Femur (tissue), 1 donor: ENCODE measurements at places on chromosomes 2 and 18.

GRCh38 chr18:11324510-11324909, 175.1 kb upstream of the PIEZO2 start:
- no peak for DNase-seq

- DNase-seq, result no peak
Measured at GRCh38 chr2:46720592-46721185, 194.9 kb downstream of the MCFD2 start.

GRCh38 chr2:128664499-128664971, 345.9 kb upstream of the HS6ST1 start:
- DNase-seq, result no peak

- no peak for DNase-seq
Measured at GRCh38 chr2:1673160-1673944, 71.0 kb downstream of the PXDN start.

GRCh38 chr2:155203178-155203577, 504.7 kb downstream of the KCNJ3 start:
- no peak for DNase-seq

- DNase-seq, result no peak
Measured at GRCh38 chr2:5454051-5454390, 238.2 kb upstream of the SOX11 start.

DNA sequence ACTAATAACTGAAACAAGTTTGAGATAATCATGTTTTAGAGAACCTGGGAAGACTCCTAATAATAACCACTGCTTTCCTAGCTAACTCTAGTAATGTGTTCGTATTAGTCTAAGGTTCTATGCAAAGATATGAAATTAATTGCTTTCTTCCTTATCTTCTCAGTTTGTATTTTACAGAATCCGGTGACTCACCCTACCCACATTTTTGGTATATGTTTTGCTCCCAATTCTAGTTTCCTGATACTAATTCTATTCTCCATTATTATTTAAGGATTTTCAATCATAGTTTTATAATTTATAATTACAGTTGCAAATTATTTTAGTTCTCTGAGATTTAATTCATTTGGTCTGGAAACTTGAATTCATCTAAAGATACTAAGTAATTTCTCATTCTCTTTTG, 394.6 kb upstream of the SETBP1 start:
- no peak for DNase-seq

DNA sequence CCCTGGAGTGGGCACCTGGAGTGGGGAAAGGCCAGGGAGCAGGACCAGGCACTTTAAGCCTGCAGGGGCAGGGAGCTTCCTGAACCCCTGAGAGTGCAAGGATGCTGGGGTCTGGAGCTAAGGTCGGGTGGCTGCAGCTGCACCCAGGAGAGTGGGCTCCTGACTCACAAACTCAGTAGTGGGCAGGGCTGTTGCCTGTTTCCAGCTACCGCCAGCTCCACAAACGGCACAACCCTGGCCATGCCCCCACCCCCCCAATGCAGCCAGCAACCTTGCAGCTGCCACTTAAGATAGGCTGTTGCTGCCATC, 688.8 kb downstream of the NYAP2 start:
- no peak for DNase-seq
